ENCODE measurements at places on chromosomes 6 and 20.

DNA sequence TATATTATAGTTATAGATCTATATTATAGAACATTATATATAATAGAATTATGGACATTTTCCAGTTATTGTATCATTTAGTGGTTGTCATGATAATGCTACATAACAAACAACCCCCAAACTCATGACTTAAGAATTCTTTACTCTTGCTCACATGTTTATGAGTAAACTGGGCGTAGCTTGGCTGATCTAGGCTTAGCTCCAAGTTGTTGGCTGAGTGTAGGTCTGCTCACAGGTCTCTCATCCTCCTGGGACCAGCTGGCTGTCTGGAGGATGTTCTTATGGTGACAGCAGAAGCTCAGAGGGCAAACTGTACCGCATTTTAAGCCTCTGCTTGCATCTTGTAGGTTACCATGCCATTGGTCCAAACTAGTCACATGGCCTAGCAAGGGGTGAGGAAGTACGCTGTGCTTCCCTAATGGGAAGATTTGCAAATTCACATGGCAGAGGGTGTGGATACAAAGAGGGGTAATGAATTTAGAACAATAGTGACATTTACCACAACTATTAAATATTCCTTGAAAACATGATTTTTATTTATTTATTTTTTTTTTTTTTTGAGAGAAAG lies 34.2 kb downstream of the ARHGAP40 start:
- DNase-seq = no peak

GRCh38 chr6:109693111-109693510 lies 2.0 kb downstream of the FIG4 start:
- DNase-seq = no peak

GRCh38 chr6:22412994-22413393 lies 116.2 kb upstream of the PRL start:
- no peak for DNase-seq

DNA sequence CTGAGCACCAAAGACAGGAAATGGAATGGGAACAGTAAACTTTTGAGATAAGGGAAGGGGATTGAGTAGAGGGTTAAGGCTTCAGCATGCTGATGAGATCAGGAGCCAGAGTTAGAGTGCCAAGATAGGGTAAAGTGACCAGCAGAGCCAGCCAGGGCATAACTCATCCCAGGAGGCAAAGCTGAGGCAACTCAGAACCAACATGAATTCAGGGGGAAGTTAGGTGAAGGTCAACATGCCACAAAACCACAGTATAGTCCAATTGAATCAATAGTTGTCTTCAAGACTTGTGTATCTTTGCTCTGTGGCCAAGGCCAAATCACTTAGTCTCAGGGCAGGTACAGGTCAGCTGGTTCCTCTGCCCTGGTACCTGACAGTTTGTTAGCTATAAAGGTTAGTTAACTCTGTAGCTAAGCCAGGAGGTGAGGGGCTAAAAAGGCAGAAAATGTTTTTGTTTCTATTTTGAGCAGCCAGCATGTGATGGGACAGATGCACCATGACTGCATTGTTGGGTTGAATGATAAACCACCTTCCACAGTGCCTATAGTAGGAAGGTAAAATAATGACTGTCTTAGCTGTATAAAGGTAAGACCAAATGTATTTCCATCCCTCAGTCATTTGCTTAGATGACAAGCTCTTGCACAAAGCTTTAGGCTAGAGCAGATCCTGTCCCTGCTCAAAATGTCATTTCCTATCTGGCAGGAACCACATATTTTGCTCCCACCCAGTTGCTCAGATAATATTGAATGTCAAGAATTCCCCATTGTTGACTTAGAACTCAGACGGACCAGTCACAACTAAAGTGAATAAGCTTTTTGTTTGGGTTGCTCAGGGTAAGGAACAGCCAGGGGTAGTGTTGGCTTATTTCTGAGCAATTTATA lies 15.8 kb downstream of the RNF8 start:
- DNase-seq = no peak

GRCh38 chr6:44265722-44266233 lies 427 bp upstream of the NFKBIE start:
- no peak for DNase-seq

DNA sequence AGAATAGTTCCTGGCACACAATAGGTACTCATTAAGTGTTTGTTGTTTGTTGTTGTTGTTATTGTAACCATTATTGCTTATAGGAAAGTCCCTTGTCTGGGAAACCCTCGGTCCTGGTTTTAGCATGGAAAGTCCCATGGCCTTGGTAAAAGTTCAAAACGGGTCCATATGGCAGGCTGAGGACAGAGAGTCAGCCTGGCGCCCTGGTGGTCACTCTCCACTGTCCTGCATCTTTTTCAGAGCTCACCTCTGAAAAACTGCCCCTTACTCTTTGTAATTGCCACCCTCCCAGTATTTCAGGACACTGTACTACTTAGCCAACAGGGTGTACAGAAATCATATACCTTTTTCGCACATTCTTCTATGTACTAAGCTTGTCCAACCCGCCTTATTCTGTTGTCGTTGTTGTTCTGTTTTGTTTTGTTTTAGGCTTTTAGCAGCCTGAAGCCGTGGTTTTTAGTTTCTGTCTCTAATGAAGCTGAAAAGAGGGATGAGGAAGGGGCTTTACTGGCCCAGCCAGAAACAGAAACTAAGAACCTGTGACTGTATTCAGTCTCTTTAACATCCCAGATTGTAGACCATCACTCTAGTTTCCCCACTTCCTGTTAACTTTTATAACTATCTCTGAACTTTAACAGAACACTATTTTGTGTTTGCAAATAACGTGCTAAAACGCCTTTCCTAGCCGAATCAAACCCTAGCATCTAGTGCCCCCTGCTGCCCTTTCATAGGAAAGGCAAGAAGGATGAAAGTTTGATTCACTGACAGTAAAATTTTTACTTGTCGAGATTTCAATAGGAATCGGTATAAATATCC lies 7.6 kb upstream of the TMEM14A start:
- peak; percentile 33 for DNase-seq

- no peak for DNase-seq
Measured at GRCh38 chr6:4773181-4773580, 3.0 kb upstream of the CDYL start.
